T1000 (cell line): ENCODE measurements at places on chromosomes 12 and 14.
A peak's percentile ranks its signal among the peaks of the same experiment; 100 is the strongest.

- DNase-seq = no peak
These were observed 6.9 kb downstream of the DERA start for GRCh38 chr12:15918066-15918465.

GRCh38 chr14:81472096-81472800, 61.4 kb downstream of the SEL1L start:
- no peak for DNase-seq

DNA sequence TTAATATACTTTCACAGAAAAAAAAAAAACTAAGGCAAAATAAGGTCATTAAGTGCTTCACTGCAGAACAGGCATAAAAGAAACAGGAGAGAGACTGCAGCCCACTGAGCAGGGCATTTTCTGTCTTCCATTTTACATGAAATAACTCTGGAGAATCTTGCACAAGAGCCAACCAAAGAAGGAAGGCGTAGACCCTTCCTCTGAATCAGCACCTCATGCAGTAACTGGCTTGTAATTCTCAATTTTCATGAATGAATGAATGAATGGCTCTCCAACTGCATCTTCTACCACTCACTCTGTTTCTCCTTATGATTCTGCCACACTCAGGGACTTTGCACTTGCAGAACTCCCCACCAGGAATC, 102.0 kb upstream of the PPM1H start:
- DNase-seq = no peak

- DNase-seq = no peak
These were observed 26.2 kb downstream of the SNRPF start for GRCh38 chr12:95884998-95885397.

DNA sequence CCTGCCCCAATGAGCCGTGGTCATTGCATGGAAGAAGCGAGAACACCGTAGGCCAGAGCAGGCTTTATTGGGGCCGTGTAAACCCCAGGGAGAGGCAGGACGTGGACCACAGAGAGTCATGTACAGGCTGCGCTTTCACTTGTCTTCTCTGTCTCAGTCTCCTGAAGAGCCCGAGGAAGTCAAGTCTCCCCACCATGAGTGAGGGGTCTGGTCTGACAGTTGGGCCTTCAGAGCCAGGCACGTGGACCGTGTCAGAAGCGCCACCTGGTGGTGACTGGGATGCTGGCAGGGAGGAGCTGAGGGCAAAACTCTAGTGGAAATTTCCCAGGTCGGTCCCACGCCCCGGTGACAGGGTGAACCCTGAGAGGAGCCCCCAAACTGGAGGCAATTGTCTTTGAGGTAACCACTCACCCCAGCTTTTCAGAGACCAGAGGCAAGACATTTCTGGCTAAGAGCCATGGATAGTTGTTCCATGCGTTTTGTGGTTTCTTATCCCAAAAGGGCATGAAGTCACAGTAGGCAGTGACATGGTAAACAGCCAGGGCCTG, 17.4 kb downstream of the RPS6KL1 start:
- no peak for DNase-seq

DNA sequence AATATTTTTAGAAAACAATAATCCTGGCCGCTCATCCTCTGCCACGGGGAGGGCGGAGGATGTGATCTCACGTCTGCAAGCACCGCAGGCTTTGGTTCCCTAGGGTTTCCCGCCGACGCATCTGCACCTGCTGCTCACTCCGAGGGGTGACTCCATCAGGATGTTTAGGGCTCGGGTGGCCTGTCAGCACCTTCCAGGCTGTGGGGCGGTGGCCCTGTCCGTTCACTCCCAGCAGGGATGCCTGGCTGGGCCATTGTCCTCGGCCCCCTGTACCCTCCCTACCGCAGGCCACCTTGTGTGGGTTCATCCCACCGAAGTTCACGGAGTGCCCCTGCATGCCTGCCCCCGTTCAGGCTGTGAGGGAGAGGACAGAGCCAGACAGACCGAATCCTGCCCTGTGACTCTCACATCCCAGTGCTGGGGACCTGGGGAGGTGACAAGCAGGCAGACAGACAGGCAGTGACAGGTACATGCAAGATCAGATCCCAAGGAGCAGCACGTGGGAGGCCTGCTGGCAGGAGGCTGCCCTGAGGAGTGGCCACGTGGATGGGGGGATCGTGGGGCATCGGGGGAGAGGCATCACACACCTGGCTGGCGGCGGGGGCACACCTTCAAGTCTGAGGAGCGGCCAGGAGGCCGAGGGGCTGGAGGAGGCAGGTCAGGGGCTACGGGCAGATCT, 112.6 kb downstream of the ADGRD1 start:
- DNase-seq = no peak

- DNase-seq = no peak
These were observed 8.8 kb upstream of the GNPTAB start for GRCh38 chr12:101839324-101840283.

- no peak for DNase-seq
These were observed 28.8 kb downstream of the HECTD4 start for GRCh38 chr12:112353393-112353792.

- no peak for DNase-seq
These were observed 157.5 kb downstream of the C12orf75 start for GRCh38 chr12:105487963-105488362.

GRCh38 chr12:41479426-41479825, 291.3 kb downstream of the PDZRN4 start:
- DNase-seq = no peak

DNA sequence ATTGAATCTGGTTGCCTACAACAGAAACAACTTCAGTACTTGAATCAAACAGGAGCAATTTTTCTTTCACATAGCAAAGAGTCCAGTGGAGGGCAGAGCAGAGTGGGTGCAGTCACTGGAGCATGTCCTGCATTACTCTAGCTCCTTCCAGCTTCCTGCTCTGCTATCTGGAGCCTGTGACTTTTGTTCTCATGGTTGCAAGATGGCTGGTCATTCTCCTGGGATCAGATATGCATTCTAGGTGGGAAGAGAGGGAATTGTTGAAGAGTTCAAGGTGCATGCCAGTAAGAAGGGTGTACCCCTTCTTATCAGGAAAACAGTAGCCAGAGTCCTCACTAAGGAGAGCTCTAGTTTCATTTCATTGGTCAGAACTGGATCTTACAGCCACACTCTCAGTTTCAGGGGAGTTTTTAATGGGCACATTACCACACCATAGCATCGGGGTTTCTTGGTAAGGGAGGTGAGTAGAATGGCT, 8.0 kb downstream of the IFT43 start:
- DNase-seq = no peak

DNA sequence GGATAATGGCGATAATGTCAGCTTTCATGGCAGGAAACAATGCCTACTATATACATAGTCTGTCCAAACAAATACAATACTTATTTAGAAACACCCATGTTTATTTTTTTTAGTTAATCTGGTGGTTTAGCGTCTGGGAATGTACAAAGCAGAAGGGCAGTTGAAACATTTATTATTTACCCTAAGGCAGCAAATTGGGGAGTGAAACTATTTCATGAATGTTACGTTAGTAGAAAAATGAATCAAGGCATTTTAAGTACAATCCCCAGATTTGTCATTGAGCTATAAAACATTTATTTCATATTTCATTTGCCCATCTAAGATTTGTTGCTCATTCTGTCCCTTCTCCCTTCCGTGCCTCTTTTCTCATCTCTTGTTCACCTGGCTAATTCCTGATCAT, 87.1 kb upstream of the ATF1 start:
- DNase-seq = no peak

- DNase-seq = no peak
These were observed 42.5 kb upstream of the BCAT1 start for GRCh38 chr12:24991209-24992049.

GRCh38 chr12:131861261-131862083, 33.0 kb upstream of the ULK1 start:
- DNase-seq = no peak

GRCh38 chr14:34234258-34234657, 227.8 kb downstream of the SPTSSA start:
- DNase-seq = no peak

- no peak for DNase-seq
These were observed 22.1 kb upstream of the NID2 start for GRCh38 chr14:52090936-52091335.

DNA sequence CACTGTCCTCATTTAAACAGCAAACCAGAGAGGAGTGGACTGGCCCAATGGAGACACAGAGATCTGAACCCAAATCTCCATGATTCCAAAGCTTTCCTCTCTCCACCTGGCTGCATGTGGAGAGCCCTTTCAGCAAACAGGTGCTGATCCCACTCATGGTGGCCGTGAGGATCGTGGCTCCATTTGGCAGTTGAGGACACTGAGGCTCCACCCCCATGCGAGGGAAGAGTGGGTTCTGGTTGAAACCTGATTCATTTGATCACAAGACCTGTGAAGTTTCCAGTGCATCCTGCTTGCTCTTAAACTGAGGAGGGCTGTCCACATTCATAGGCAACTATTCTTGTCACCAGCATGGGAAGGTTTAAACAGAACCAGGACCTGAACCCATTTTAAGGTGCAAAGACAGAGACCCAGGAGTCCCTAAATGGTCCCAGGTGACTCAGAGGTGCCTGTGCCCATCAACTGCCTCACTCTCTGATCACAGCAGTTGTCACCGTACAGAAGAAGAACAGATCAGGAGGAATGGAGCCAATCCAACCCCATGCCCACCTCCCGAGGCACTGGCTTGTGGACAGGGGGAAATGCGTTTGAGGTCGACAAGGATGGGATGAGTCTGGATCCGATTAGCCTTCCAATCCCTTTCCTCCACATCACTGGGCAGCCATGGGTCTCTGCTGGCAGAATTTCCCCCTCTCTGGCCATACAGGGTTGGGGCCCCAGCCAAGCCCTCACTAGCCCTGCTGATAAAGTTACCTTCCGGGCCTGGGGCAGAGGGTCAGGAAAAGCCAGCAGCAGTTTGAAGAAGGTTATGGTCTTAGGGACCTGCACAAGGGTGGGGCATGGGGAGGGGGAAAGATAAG, 45.5 kb upstream of the BCL11B start:
- DNase-seq = no peak

DNA sequence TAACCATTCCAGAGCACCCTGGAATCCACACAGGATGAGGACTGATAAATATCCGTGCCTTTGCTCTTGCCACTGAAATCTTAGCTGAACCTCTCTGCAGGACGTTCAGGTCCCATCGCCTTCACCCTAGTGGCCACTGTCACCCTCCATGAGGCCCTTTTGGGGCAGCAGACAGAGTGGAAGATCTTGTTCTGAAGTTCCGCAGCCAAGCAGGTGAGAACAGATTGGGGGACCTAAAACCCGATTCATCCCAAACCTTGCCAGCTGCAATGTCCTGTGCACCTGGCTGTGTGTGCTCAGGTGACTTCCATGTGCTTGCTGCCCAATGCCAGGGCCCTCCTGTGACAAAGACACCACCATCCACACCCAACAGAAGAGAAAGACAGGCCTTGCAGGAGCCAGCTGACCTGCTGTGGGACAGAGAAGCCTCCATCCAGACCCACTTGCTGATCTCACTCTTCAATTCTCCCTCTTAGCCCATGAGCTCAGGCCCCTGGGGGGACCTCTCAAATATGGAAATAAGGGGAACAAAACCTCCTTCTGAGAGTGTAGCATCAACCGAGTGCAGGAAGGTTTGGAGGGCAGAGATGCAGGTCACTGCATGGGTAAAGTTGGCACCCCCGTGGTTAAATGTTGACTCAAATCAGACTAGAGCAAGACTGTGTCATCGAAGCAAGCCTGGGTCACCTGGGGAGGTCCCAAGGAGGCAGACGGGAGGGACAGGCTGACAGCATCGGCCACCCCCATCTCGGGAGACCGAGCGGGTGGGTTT, 308.7 kb upstream of the DIO3 start:
- no peak for DNase-seq

DNA sequence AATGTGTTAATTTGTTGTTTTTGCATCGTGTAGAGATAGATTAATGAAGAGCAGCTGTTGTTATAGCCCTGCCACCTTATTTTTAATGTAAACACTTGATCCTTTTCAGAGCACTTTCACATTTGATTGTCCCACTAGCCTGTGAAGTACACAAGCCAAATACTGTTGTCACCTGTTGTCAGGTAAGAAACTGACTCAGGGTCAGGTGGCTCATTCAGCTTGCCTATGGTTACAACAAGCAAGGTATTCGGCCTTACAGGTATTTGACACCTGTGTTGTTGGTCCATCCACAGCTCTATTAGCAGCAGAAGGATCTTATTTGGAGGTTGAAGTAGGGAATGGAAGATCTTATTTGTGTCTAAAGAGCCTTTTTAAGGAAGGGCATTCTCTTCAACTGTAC, 108.9 kb downstream of the GPR135 start:
- no peak for DNase-seq

DNA sequence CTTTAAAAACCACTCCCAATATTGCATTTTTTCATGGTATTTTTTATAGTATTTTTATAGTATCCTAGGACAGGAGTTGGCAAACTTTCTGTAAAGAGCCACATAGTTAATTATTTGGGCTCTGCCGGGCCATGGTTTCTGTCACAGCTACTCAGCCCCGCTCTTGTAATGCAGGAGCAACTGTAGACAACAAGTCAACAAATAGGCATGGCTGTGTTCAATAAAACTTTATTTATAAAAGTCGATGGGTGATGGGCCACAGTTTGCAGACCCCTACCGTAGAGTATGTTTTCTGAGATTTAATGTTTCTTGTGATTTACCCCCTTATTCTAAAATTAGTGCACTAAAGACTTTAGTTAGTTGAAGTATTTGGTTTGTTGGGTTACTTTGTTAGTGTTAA, 25.5 kb downstream of the MDM2 start:
- DNase-seq = no peak

DNA sequence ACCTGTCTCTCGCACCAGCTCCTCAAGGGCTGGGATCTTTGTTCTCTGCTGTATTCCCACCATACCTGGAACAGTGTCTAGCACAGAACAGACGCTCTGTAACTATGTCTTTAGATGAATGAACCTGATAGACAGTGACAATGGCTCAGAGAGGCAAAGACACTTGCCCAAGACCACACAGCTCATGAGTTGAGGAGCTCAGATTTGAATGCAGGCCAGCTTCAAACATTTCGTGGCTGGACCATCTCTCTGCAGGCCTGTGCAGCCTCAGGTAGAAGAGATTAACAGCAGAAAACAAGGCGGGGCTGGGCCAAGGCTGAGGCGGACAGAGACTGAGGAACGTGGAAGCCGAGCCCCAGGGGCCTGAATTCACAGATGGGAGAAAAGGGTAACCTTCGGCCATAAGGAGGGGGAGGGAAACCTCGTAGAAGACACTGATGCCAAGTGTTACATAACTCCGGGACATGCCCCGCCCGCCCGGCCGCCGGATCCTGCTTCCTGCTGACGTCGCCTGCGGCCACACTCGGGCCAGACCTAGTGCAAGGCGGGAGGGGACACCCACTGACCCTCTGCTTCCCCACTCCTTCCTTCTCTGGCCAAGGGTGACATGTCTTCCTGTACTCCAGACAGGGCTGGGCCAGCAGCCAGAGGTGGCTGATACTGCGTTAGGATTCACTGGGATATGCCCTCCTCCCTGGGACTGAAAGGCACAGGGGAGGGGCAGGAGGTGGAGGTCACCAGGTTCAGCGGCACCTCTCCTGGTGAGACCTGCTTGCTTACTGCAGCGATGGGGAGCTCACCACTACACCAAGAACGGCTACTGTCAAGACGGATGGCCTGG, 86.8 kb downstream of the RFLNA start:
- peak; percentile 26 for DNase-seq
